HFFc6 (cell line): ENCODE measurements at places on chromosomes 2 and 18. TPM values are rescaled to one million over a fixed set of nuclear protein-coding genes. Genes with fewer than 3 reads are reported as not detected.

DNA sequence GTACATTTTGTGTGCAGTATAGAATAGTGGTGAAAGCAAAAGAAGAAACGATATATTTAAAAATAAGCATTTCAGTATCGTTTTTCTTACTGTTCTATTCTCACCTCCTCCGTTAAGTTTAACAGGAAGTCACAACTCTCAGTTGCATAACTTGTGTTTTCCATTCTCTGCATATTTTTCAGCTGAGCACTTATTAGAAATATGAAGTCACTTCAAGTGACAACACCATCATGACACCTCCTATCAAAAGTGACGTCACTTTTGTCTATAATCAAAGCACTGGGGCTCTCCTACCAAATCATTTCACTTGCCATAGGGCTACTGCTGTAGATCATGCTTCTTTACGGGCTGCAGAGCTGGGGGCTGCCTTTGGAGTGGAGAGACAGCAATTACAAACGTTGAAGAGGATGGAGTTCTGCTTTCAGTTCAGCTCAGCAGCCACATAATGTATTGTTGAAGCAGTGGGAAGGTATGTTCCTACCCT, 36.3 kb downstream of the STAT4 start:
- no peak for DNase-seq

- no peak for DNase-seq
These were observed 68.7 kb downstream of the CDC42EP3 start for GRCh38 chr2:37602702-37603101.

DNA sequence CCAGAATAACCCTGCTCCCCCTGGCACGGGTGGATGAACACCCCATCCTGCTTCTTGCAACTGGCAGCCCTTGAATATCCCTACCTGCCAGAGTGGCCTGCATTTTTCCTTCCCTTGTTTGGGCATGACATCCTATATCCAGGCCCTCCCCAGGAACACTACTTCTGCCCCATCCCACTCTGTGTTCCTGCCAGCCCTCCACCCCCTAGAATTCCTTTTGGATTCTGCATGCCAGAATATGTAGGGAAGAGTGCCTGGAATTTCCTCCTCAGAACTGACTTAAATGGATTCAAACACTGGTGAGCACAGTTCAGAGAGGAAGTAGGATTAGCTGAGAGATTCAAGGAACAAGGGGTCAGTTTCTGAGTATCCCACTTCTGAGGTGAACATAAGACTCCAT, 123.5 kb upstream of the PELI1 start:
- no peak for DNase-seq

GRCh38 chr2:74216642-74217041, 18.2 kb downstream of the MTHFD2 start:
- DNase-seq: no peak

- peak; percentile 42 for DNase-seq
These were observed 188.7 kb upstream of the APCDD1 start for GRCh38 chr18:10265560-10266333.

- DNase-seq: no peak
These were observed 472.4 kb upstream of the SPHKAP start for GRCh38 chr2:228653884-228654283.

DNA sequence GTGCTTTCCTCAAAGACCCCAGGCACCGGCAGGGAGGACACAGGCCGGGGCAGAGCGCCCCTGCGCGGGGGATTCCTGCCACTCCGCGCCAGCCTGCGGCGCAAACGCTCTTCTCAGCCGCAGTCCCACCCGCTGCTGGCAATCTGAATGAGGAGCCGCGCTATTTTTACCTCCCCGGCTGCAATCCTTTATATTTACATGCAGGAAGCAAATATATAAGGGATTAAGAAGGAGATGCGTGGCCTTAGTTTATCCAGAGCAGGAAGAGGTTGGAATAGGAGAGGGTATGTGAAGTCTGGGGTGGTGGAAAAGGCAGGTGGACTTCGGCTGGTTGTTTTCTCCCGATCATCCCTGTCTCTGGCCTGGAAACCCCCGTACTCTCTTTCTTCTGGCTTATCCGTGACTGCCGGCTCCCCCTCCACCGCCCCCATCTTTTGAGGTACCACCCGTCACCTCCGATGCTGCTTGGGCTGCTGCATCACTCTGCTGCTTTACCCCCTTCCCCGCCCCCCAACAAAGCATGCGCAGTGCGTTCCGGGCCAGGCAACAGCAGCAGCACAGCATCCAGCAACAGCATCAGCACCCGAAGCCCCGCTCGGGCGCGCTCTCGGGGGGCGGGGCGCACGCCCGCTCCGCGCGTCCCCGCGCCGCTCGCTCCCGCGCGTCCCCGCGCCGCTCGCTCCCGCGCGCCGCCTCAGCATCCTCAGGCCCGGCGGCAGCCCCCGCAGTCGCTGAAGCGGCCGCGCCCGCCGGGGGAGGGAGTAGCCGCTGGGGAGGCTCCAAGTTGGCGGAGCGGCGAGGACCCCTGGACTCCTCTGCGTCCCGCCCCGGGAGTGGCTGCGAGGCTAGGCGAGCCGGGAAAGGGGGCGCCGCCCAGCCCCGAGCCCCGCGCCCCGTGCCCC, at the start of gene ADAM23:
TSS of gene ADAM23 (plus strand) at position 700 of the 902 bp plus-strand sequence. CDS start 335 bp downstream, outside the sequence.
- no peak for DNase-seq

- peak; percentile 79 for DNase-seq
These were observed 13.4 kb upstream of the MAP3K2 start for GRCh38 chr2:127400897-127401756.

GRCh38 chr18:25349131-25349925, 2.6 kb downstream of the ZNF521 start:
- DNase-seq: peak; percentile 39

GRCh38 chr2:163658556-163658955, 77.3 kb downstream of the FIGN start:
- DNase-seq: no peak

- DNase-seq: no peak
These were observed 409.5 kb upstream of the FIGN start for GRCh38 chr2:164145093-164145987.

GRCh38 chr2:46555011-46555410, 75.6 kb downstream of the TMEM247 start:
- no peak for DNase-seq

DNA sequence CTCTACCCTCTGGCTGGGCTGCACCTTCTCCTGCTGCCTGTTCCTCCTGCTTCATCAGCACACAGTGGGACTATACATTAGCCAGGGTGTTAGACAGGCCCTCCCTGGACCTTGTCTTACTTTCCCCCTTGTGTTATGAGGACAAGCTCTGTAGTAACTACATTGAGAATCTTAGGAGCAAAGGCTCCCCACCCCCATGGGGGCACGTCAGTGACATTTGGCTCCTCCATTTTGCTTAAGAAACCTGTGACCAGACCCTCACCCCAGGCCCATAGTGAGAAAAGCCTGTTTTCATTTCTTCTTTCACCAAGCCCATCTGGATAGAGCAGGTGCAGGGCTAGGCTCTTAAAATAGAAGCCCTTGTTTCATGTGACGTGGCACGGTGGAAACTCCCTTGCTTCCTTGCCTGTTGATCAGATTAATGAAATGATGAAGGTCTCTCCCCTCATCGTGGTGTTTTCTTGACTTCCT, 146.7 kb downstream of the RPIA start:
- no peak for DNase-seq

DNA sequence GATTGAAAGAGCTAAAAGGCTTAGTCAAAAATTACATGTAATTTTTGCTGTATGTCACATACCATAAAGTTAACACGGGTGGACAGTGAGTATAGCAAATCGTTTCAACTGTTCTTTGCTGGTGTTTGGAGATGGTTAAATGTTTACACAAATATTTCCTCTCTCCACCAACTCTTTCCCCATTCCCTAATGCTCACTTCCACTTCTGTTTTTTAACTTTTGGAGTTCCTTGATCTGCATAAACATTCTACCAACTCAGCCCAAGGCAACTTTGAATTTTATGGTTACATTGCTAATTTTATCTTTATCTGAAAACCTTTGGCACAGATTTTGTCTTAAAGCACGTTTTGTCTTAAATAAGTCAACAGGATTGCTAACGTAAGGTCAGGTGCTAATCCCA, 1.9 kb upstream of the SPOPL start:
- no peak for DNase-seq

DNA sequence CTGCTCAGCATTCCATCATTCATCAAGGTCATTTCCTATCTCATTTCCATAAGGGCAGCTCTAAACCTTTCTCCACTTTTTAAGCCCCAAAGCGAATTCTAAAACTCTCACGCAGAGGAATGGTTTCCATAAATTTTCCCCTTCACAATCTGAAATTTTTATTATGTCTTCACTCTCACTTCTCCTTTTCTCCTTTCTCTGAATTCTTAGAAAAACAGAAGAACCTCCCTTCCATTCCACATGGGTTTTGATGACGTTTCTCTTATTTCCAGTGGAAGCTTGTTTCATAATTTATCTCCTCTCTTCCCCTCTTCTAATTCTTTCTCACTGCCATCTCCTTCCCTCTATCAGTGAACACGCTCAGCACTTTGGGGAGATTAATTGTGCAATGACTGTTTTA, 97.3 kb downstream of the SPATS2L start:
- no peak for DNase-seq

DNA sequence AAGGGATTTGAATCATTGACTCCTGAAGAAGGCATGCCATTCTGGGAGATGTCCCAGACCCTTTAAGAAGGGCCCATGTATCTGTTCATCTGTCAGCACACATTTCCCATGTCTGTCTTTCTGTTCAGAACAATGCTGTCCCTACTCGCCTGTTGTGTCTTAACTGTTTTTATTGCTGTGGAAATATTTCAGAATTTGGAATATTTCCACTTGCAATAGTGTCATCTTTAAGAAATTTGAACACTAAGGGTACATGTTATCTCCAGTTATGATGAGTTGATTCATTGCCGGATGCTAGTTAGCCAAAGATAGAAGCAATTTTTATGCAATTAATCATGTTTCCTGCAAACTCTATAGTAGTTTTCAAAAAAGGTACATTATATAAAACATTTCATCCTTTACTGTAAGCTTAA, 36.9 kb upstream of the NT5C1B start:
- DNase-seq: peak; percentile 72

GRCh38 chr2:193980599-193980998, 1676.4 kb upstream of the SLC39A10 start:
- no peak for DNase-seq

- no peak for DNase-seq
These were observed 353.2 kb downstream of the ZEB2 start for GRCh38 chr2:144166743-144167142.

GRCh38 chr2:65800998-65801397, 368.6 kb upstream of the SPRED2 start:
- no peak for DNase-seq

GRCh38 chr2:113716291-113716690, 40.2 kb downstream of the SLC35F5 start:
- peak; percentile 41 for DNase-seq

DNA sequence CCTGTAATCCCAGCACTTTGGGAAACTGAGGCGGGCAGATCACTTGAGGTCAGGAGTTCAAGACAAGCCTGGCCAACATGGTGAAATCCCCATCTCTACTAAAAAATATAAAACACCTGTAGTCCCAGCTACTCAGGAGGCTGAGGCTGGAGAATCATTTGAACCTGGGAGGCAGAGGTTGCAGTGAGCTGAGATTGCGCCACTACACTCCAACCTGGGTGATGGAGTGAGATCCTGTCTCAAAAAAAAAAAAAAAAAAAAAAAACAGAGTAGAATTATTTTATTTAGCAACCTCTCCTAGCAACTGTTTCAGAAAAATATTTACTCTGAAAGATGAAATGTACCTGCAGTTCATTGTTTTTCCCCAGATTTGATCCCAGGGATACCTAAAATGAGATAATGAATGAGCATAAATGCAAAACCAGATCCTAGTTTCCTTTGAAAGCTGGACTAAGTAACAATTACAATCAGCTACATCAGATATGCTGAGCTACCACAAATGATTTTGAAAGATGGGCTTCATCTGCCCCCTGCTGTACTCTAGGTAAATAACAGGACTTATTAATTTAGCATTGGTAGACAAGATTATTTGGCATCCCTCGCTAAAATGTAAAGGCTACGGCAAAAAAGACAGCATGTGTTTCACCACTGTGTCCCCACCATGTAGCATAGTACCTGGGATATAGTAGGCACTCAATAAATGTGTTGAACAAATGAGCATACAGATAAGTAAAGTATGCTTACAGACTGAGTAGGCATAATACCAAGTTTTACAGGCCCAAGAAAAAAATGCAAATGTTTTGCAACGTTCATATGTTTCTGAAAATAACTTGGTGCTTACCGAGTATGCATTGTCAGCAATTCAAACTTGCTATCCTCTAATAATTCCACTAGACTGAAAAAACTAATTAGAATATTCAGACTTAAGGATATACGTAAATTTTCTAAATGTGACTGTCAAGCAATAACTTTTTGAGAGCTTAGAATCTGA, 102.5 kb downstream of the ATL2 start:
- DNase-seq: peak; percentile 76

- DNase-seq: peak; percentile 82
These were observed 14.0 kb downstream of the PXDN start for GRCh38 chr2:1730015-1730927.

DNA sequence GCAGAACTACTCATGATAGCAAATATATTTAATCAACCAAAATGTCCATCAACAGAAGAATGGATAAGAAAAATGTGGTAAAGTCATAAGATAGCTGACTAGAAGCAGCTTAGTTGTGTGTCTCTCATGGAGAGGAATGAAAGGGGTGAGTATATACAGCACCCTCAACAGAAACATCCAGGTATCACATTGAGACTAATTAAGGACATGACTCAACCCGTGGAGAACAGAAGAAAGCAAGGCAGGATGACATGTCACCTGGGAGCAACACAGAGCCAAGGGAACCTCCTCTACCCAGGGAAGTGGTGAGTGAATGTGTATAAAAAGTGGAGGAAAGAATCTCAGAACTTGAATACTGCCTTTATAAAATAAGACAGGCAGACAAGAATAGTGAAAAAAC, 1695.0 kb upstream of the CELF4 start:
- DNase-seq: no peak

GRCh38 chr2:158993721-158994587, 25.5 kb downstream of the TANC1 start:
- no peak for DNase-seq

DNA sequence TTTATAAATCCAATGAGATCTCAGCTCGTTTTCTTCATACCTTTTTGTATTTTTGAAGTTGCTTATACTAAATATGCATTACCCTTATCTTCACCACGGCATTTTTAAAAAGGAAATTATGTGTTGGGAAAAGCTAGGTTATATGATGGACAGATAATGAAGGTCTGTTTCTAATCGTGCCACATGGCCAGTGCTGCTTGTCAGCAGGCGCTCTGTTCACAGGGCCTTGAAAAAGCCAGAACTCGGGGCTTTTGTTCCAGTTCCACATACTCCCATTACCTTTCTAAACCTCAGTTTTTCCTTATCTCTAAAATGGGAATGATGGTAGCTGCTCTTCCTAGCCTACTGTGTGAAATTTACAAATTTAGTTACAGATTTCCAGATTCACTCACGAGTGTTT, 42.0 kb downstream of the EPAS1 start:
- DNase-seq: no peak

Gene DSG4
- not detected in 3 replicates for total RNA-seq

Gene LIPG
- not detected in 3 replicates for total RNA-seq

Gene ZBTB7C
- total RNA-seq: not detected in 3 replicates

Gene STK25
- 159 to 187 TPM (median 183 TPM) in 3 replicates for total RNA-seq

Gene LIMS4
- total RNA-seq: 0.90 to 1.9 TPM (median 1.4 TPM) in 3 replicates

Gene DYNAP
- total RNA-seq: not detected in 3 replicates

Gene COL3A1
- total RNA-seq: 354 and 578 TPM in 2 replicates

Gene TMEM198
- total RNA-seq: 2.3 TPM in 3 replicates

Gene PRLH
- not detected in 3 replicates for total RNA-seq

Gene GPR75
- 0.97 to 1.2 TPM (median 1.1 TPM) in 3 replicates for total RNA-seq
